A549 treated with dexamethasone at 1 μM for 4 hours (cell line): ENCODE measurements at places on chromosomes 2 and 18. TPM values are rescaled to one million over a fixed set of nuclear protein-coding genes. Genes with fewer than 3 reads are reported as not detected.

The CFC1B gene
- total RNA-seq, result 0.13 TPM in 1 of 5 replicates, not detected in the others

The DGUOK gene
- 153 to 175 TPM (median 158 TPM) in 5 replicates for total RNA-seq

The ZNG1B gene
- 35.7 to 49.7 TPM (median 37.2 TPM) in 5 replicates for total RNA-seq

The RBKS gene
- total RNA-seq, result 6.8 to 8.0 TPM (median 7.5 TPM) in 5 replicates
